Right hindlimb (tissue), 1 donor: ENCODE measurements at places on chromosomes 12 and 14.
A peak's percentile ranks its signal among the peaks of the same experiment; 100 is the strongest.

GRCh38 chr12:1993341-1993740 is 10.9 kb downstream of the DCP1B start:
- no peak for DNase-seq

DNA sequence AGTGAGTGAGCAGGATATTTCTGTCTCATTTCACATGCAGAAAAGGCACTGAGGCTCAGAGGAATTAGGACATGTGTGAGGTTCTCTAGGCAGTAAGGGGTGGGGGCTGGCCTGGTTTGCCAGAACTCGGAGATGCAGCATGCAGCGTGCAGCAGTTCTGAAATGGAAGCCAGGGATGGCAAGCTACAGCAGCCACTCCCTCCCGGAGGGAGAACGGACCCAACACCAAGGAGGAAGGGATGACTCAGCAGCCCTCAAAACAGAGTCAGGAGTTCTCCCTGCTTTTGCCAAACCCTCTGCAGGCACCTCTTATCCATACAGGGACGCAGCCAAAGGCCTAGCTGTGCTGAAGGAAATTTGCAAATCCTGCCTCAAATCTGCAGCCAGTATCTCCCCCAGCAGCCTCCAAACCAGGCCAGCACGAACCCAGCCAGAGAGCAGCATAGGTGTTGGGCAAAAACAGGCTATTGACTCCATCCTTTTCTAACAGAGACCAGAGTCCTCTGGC is 10.3 kb upstream of the SERPINA3 start:
- DNase-seq: peak; percentile 77

GRCh38 chr12:23333938-23334337 is 615.5 kb downstream of the SOX5 start:
- no peak for DNase-seq

DNA sequence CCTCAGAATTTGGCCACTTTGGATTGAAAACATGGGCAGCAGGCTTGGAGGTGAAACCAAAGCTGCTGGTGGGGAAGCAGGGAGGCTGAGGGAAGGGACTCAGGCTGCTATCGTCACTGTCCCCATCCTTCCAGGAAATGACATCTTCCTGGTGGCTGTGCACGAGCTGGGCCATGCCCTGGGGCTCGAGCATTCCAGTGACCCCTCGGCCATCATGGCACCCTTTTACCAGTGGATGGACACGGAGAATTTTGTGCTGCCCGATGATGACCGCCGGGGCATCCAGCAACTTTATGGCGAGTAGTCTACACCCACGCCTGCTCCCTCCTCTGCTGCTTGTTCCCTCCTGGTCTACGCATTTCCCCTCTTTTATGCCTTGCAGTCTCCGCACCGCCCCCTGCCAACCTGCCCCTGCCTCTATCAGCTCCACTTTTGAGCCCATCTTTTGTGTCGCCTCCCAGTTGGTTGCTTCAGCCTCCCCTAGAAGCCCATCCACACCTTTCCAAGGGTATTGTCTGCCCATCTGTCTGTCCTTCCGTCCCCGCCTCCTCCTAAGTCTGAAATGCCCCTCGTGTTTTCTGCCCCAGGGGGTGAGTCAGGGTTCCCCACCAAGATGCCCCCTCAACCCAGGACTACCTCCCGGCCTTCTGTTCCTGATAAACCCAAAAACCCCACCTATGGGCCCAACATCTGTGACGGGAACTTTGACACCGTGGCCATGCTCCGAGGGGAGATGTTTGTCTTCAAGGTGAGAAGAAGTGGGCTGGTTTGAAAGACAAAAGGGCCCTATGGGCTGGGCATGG is 6.9 kb downstream of the MMP14 start:
- no peak for DNase-seq

DNA sequence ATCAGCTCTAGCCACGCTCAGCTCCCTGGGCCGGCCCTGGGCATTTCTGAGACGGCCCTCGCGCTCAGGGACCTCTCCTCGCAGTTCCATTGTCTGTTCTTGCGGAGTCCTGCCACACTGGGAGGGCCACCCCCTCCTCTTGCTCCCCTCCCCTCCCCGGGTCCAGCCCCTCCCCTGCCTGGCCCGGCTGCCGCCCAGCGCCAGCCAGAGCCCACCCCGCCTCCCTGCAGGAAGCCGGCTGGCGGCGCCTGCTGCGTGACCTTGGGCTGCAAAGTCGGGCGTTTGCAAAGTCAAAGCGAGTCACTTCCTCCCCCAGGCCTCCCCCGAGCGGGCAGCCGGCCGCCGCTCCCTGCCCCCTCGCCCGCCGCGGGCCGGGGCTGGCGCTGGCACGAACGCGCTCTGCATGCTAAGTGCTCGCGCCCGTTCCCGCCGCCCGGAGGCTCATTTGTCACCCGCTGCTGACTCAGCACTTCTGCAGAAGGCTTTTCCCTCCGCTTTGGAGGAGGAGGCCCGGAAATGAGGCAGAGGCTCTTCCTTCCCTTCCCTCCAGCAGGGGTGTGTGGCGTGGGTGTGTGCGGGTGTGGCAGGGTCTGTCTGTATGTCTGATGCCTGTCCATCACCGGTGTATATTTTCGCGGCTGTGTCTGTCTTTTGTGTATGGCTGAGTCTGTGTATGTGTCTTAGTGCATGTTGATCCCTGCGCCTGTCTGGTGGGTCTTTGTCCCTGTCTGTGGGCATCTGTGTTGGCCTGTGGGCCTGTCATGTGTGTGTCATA is 72.0 kb downstream of the IRF2BPL start:
- peak; percentile 93 for DNase-seq

DNA sequence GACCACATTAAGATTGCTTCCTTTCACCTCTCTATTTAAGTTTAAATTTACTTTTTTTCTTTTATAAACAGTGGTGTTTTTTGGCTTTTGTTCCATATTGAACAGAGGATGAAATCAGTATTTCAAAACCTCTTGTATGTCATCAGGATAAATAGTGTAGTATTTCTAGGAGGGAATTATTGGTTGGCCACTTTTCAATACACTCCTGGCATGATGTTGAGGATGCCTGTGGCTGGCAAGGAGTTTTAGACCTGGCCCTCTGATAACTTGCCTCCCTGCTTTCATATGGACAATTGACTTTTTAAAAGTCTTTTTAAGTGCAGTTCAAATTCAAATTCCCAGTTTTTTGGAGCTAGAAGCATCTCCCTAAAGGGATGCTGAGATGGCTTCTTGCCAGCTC is 9.8 kb downstream of the TMTC2 start:
- no peak for DNase-seq

GRCh38 chr12:44114906-44115305 is 279.0 kb downstream of the TMEM117 start:
- no peak for DNase-seq

- DNase-seq: no peak
Measured at GRCh38 chr12:7242176-7243101, 53.0 kb downstream of the PEX5 start.

GRCh38 chr12:31234053-31234840 is 91.7 kb downstream of the SINHCAF start:
- DNase-seq: no peak

DNA sequence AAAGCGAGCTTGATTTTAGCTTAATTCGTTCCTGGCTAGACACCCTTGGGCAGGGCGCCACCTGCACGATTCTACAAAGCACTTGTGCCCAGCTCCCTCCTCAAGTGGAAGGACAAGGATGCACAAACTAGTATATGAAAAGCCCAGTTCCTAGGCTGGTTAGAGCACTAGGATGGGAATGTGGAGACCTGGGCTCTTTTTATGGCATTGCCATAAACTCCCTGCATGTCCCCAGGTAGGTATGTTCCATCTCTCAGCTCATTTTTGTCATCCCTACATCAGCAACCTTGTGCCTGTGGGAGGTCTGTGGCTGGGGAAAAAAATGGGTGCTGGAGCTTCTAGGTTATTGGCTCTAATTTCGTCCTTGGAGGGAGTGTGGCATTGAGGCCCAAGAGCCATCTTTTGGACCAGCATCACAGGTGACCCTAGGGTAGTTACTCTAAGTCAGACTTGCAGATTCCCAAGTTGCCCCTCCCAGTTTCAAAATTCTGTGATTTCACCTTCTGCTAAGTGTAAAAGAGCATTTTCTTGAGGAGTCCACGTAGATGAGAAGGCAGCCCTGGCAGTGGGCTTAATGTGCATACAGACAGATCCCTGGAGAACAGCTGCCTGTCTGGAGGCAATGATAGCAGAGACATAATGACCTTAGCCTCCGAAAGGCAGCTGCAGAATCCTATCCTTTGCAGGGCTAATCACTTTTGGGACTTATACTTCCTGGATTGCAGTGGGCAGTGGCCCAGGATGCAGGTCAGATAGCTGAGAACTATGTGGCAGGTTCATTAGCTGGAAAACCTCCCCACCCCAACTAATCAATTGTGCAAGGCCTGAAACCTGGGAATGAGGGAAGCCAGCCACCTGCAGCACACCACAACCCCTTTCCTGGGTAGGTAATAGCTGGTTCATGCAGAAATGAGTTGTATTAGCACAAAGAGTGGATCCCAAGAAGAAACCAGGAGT is 47.6 kb upstream of the BDKRB2 start:
- DNase-seq: no peak

DNA sequence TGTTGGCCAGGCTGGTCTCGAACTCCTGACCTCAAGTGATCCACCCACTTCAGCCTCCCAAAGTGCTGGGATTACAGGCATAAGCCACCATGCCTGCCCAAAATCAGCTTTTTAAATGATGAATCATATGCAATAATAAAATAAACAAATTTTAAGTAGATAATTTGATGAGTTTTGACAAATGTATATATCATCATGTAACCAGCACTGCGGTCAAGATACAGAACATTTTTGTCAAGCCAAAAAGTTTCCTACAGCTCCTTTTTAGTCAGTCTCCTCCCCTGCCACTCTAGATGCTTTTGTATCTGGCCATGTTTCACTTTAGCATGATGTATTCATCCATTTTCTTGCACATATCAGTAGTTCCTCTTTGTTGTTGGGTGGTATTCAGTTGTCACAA is 17.2 kb downstream of the FRMD6 start:
- no peak for DNase-seq

DNA sequence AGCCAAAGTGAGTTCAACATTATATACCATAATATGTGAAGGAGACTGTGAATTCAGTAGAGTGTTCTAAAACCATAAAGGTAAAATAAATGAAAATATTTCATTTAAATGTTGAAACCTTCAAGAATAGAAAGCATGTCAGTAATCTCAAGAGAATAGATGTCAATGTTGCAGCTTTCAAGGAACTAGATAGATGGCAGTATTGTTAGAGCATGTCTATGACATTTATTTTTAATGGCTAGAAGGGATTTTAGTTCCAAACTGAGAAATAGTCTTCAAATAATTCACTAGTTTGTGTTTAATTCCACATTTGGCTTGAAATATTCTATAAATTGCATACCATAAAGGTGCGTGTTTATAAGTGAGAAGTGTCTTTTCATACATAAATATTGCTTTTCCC is 326.5 kb downstream of the FLRT2 start:
- no peak for DNase-seq

DNA sequence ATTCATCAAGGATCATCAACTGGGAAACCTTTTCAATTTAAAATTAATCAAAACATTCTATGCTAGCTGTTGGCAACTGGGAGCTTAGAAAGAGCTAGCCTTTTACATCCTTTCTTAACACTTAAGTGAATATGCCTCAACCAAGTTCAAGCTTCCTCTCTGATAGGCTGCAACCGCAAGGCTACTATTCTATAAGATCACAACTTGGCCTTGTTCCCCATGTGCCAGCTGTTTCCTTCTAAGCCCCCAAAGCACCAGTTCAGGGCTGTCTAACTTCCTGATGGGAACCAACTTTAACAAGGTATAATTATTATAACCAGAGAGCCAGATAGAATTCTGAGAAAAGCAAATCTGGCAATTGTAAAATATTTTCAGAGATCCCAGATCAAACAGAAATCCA is 37.0 kb downstream of the KCNC2 start:
- no peak for DNase-seq

DNA sequence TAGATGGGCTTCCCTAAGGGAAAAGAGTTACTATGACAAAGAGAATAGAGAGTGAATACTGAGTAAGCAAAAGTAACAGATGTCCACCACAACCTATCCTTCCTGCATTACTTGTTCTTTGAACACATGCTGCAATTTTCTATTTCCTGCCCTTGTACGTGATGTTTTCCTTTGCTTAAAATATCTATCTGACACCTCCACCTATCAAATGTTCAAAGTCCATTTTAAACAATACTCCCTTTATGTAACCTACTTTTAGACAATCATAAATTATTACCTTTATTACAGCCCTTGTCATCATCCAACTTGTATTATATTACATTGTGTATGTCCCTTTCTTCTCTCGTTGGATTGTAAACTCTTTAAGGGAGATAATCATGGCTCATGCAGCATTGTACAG is 147.2 kb upstream of the DYRK2 start:
- no peak for DNase-seq

- no peak for DNase-seq
Measured at GRCh38 chr12:55651299-55651683, 14.6 kb downstream of the OR10P1 start.

- no peak for DNase-seq
Measured at GRCh38 chr12:1147821-1148220, 156.8 kb downstream of the ERC1 start.

DNA sequence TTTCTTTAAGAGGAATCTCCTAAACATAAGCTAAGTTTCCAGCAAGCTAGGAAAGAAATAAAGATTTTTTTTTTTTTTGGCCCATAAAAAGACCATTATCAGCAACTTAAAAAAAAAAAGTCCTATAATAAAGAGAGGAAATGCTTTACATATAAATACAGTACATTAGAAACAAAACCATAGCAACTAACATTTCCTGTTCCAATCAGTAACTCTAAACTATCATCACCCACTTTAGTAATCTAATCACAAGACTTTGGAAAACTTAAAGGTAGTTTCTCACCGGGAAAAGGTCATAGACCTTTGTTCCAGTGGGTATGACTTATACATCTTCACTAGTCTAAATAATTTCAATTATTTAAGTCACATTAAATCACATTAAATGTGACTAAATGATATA is 11.1 kb downstream of the SPTSSA start:
- DNase-seq: no peak

- no peak for DNase-seq
Measured at GRCh38 chr12:112386726-112387125, 4.5 kb upstream of the HECTD4 start.

DNA sequence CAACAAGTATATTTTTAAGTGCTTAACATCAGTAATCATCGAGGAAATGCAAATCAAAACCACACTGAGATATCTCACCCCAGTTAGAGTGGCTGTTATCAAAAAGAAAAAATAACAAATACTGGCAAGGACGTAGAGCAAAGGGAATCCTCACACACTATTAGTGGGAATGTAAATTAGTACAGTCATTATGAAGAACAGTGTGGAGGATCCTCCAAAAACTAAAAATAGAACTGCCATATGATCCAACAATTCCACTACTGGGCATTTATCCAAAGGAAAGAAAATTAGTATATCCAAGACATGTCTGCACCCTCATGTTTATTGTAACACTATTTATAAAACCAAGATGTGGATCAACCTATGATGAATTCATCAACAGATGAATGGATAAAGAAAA is 149.0 kb upstream of the PWP1 start:
- DNase-seq: no peak
